Activated CD4-positive, alpha-beta T cell treated with anti-CD3 and anti-CD28 coated beads for 36 hours (primary cell): ENCODE measurements at places on chromosomes 2 and 18. TPM values are rescaled to one million over a fixed set of nuclear protein-coding genes. Genes with fewer than 3 reads are reported as not detected.

Gene CNDP1
- not detected for total RNA-seq

Gene HOXD12
- not detected for total RNA-seq

Gene TM4SF20
- not detected for total RNA-seq

Gene REG1B
- not detected for total RNA-seq

DNA sequence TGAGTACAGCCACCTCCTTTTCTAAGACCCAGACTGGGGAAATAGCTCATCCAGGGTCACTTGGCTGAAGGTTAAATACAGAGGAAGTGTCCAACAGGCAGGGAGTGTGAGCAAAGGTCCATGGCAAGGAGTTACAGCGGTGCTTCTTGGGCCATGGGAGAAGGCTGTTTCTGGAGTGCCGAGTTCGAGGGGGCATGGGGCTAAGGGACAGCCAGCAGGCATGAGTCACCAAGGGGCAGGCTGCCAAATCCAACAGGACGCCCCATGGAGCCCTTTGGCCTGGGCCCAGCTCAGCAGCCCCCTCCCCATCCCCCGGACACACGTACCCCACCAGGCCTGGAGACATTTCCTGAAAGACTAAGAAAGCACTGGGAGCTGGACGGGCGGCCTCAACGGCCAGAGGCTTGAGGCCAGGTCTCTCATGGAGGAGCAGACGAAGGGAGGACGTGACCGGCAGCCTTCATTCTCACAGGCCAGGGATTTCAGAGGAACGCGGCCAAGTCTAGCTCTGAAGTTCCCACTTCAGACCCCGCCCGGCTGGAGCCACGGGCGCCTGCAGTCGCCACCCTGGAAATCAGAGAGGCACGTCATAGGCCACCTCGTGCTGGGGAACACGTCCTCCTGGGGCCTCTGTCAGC lies 160.4 kb downstream of the SMAD7 start:
- no peaks in the 10 kb centered on the region for H3K27me3 ChIP-seq
- DNase-seq = peak; percentile 2
- no peak overlapping the region for H3K27ac ChIP-seq
- no peaks in the 10 kb centered on the region for H3K36me3 ChIP-seq
- H3K4me1 ChIP-seq = peaks cover 4% of the 10 kb centered on the region

DNA sequence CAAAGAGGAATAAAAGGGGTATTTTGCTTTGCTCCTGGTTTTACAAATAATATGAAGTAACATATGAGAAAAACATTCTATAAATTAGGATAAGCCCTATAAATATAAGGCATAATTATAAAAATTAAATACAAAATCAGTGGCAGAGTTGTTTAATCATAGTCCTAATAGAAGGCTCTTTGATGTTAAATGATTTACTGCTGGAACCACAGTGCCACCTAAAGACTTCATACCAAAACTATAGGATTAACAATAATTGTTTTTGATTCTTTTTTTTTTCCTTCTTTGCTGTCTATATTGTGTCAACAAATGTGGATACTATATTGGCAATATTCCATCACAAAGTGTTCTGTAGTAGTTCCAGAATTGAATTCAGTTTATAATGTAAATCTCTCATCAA lies 837.7 kb upstream of the SLC39A10 start:
- no peak overlapping the region for H3K4me3 ChIP-seq
- H3K27ac ChIP-seq = no peak overlapping the region
- H3K27me3 ChIP-seq = no peaks in the 10 kb centered on the region
- DNase-seq = no peak
- no peaks in the 10 kb centered on the region for H3K4me1 ChIP-seq

DNA sequence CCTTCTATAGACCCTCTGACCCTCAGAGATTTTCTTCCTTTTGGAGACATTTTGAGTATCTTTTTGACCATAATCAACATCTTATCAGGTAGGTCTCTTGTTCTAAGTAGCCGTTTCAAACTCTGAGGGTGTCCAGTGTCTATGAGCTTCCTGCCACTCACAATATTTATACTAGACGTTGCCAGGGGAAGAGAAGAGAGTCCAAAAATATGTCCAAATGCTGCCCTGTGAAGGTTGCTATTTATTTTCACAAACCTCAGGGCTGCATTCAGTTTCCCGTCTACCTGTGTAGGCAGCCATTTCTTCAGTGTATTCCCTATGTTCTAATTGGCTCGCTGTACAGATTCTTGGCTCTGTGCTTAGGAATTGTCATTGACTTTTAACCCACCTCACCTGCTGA lies 986 bp upstream of the DSG1 start:
- H3K27ac ChIP-seq = no peak overlapping the region
- no peak for DNase-seq
- no peaks in the 10 kb centered on the region for H3K27me3 ChIP-seq
- no peaks in the 10 kb centered on the region for H3K36me3 ChIP-seq
- H3K4me3 ChIP-seq = no peak overlapping the region
- no peaks in the 10 kb centered on the region for H3K4me1 ChIP-seq

- no peak overlapping the region for H3K27ac ChIP-seq
- H3K36me3 ChIP-seq = no peaks in the 10 kb centered on the region
- H3K27me3 ChIP-seq = peaks cover 28% of the 10 kb centered on the region
- H3K4me3 ChIP-seq = no peak overlapping the region
Measured at GRCh38 chr2:238930216-238930615, 82.3 kb downstream of the TWIST2 start.

DNA sequence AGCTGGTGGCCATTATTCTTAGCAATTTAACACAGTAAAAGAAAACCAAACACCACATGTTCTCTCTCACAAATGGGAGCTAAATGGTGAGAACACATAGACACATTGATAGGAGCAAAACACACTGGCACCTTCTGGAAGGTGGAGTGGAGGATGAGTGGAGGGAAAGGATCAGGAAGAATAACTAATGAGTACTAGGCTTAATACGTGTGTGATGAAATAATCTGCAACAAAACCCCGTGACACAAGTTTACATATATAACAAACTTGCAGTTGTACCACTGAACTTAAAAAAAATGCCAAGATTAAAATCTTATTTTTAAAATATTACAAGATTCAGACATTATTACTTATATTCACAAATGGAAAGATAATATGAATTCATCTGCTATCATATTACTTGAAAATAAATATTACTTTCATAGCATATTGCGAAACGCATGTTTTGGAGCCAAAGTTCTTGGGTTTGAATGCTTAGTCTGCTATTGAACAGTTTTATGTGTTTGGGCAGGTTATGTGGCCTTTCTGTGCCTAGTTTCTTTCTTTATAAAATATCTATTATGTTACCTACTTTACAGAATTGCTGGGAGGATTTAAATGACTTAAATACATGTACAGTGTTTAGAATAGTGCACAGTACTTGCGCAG lies 20.5 kb downstream of the ANKRD62 start:
- peaks cover 11% of the 10 kb centered on the region for H3K27me3 ChIP-seq
- no peaks in the 10 kb centered on the region for H3K36me3 ChIP-seq
- no peak overlapping the region for H3K4me3 ChIP-seq
- H3K4me1 ChIP-seq = no peaks in the 10 kb centered on the region

- no peak overlapping the region for H3K4me3 ChIP-seq
- DNase-seq = peak; percentile 22
- no peak overlapping the region for H3K27ac ChIP-seq
- H3K36me3 ChIP-seq = no peaks in the 10 kb centered on the region
- H3K27me3 ChIP-seq = peaks cover 5% of the 10 kb centered on the region
Measured at GRCh38 chr2:108182489-108182888, 57.3 kb upstream of the SULT1C3 start.

GRCh38 chr2:118696786-118697465 lies 150.5 kb downstream of the EN1 start:
- no peaks in the 10 kb centered on the region for H3K4me1 ChIP-seq
- peaks cover 4% of the 10 kb centered on the region for H3K27me3 ChIP-seq
- no peaks in the 10 kb centered on the region for H3K36me3 ChIP-seq
- H3K27ac ChIP-seq = no peak overlapping the region

- no peak overlapping the region for H3K4me3 ChIP-seq
- H3K4me1 ChIP-seq = no peaks in the 10 kb centered on the region
- DNase-seq = no peak
- H3K27me3 ChIP-seq = no peaks in the 10 kb centered on the region
- H3K36me3 ChIP-seq = no peaks in the 10 kb centered on the region
Measured at GRCh38 chr2:34266908-34267697, 668.0 kb upstream of the FAM98A start.

DNA sequence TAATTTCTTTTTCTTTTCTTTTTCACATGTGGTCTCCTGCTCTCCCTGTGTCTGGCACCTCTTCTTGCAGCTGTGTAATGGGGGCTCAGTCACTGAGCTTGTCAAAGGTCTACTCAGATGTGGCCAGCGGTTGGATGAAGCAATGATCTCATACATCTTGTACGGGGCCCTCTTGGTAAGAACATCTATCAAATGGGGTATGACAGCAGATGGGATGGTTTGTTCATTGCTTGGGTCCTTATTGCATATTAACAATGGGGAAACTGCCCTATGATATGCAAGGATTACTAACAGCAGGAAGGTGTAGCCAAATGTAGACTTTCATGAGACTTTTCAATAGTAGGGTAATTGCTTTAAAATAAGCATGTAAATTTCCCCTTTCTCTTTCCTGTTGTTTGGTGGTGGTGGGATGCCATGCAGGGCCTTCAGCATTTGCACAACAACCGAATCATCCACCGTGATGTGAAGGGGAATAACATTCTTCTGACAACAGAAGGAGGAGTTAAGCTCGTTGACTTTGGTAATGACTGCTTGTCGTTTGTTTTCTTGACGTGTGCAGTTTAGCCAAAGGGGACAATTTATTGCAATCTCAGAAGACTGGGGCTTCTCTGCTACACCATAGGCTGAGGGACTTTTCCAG lies 36.5 kb downstream of the MYO3B start:
- no peak for DNase-seq
- H3K4me1 ChIP-seq = no peaks in the 10 kb centered on the region
- no peak overlapping the region for H3K27ac ChIP-seq
- no peak overlapping the region for H3K4me3 ChIP-seq
- no peaks in the 10 kb centered on the region for H3K36me3 ChIP-seq
- no peaks in the 10 kb centered on the region for H3K27me3 ChIP-seq
